Suprapubic skin (tissue), 4 donors: ENCODE measurements at places on chromosomes 12 and 14.

- DNase-seq = peak; percentile 93
These were observed at the start of gene LRR1 for GRCh38 chr14:49598485-49599300. Gene LRR1, plus strand, starts transcription at chr14:49598940. Its CDS starts 81 bp downstream, at chr14:49599021.

- DNase-seq = no peak
These were observed 15.7 kb upstream of the GALNT6 start for GRCh38 chr12:51406859-51407258.

GRCh38 chr12:114274131-114274530 is 131.8 kb downstream of the TBX5 start:
- DNase-seq = no peak

DNA sequence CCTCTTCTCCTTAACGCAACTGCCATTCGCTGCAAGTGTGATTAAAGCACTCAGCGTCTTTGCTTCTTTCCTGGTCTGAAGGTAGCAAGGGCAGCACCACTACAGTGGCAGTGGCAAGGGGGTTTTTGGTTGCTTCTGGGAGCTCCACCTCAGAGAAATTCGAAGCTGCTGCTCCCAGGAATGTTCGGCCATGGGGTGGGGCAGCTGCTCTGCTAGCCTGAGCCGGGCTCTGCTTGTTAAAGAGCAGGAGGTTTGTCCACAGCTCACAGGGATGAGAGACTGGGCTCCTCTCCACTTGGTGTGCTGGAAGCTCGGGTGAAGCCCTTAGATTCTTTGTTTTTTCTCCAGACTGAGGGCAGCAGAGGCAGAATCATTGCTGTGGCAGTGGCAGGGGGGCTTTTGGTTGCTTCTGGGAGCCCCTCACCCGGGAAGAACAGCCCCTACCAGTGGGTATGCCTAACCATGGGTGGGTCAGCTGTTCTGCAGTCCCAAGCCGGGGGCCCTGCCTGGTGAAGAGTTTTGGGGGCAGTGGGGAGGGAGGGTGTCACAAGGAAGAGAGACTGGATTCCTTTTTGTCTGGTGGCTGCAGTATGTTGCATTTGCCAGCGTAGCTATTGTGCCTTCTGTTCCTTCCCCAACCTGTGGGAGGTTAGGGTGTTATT is 340.2 kb downstream of the AEBP2 start:
- DNase-seq = no peak

GRCh38 chr14:81198651-81199050 is 22.1 kb downstream of the GTF2A1 start:
- DNase-seq = no peak

GRCh38 chr12:72978999-72979398 is 706.8 kb downstream of the TRHDE start:
- DNase-seq = no peak

GRCh38 chr12:109864916-109865315 is 15.4 kb downstream of the GLTP start:
- no peak for DNase-seq

DNA sequence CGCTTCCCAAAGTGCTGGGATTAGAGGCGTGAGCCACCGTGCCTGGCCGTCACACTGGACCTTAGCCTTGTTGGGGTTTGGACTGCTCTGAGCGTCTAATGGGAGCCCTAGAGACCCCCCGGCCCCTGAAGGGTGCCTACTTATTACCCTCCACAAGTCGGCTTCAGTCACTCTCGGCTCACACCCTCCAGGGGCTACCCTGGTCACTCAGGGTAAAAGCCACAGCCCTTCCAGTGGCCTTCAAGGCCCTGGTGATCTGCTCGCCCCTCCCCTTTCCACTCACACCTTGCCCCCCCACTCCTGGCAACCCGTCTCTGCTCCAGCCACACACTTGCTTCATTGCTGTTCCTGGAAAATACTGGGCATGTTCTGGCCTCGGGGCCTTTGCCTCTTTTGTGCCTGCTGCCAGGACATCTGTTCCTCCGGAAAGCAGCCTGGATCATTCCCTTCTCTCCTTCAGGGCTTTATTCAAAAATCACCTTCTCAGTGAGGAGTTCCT is 3.6 kb upstream of the MORN3 start:
- DNase-seq = no peak
